ENCODE measurements at places on chromosomes 4 and X.

GRCh38 chr4:972651-973424, 531 bp downstream of the DGKQ start:
- peak; percentile 74 for DNase-seq

DNA sequence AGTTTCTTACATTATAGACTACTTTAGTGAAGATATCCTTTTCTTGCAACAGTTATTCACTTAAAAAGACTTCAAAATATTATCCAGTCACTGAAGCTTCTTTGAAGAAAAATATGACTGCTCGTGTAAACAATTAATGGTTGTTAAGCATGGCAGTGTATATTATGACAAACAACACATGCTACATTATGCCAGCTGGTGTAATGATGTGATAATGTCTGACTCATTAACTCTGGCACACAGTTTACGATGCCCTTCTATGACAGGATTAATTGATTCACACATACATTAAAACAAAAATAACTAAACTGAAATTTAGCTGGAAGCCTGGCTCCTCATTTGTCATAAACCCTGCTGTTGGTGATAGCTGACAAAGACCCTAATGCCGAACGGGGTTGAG, 22.4 kb downstream of the GK2 start:
- DNase-seq, result no peak

- no peak for DNase-seq
Measured at GRCh38 chrX:2446815-2447214, 54.0 kb downstream of the DHRSX start.

DNA sequence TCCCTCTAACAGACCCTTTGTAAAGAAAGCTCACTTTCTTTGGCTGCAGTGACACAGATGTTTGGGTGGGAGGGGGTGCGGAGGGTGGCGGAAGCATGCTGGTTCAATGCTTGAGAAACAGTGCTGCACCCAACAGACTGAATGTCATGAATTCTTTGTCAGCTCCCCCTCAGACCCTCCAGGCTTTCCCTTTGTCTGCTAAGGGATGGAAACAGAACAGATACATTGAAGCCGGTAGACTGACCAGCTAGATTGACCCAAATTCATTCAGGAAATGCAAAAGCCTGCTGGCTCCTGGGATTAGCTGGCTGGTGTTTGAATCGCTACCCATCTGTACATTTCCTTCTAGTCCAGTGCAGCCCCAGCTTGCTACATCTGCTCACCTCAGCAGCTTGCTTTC, 90.8 kb upstream of the PAK3 start:
- no peak for DNase-seq

DNA sequence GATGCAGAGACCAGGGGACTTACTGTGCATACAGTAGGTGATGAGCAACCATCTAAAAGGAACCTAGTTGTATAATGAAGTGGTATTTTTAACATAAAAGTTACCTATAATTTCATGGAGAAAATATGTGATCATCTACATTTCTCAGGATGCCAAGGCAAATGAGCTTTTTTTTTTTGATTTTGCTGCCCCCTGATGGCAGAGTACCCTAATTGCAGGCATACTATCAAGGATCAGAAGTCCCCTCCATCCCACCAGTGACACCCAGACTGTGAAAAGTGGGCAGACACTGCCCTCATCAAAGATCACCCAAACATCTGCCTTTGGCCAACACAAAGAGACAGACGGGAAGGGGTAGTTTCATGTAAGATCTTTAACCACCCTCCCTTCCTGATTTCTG, 9.6 kb upstream of the ABLIM2 start:
- no peak for DNase-seq

GRCh38 chr4:183139972-183140570, 41.0 kb downstream of the WWC2 start:
- DNase-seq, result no peak

Data from GM03348 (cell line).